ENCODE measurements at places on chromosomes 6 and 20.

DNA sequence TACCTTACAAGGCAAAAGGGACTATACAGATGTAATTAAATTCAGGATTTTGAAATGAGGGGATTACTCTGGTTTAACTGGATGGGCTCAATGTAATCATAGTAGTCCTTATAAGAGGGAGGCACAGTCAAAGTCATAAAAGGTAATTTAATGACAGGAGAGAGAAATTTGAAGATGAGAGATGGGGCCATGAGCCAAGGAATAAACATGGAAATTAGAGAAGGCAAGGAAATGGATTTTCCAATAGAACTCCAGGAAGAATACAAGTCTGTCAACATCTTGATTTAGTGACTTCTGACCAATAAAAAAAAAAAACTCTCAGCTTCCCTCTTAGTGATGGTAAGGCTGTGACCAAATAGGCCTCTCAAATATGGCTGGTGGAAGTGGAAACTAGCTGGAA, 101.9 kb upstream of the BEND3 start:
- no peak for DNase-seq

DNA sequence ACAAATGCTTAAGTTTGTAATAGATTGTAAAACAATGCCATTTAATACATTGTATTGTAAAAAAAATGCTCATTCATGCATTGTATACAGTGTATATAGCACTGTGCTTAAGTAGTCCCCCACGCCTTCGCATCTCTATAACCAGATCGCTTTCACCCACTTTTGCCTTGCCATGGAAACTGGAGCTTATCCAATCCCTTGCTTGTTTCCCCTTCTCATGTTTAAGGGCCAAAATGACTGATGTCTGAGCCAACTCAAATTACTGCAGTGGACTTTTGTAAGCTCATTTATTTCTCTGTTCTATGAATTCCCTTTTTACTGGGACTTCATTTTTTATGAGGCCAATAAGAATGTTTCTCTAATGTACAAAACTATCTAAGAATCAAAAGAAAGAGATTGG, 730.9 kb upstream of the GJE1 start:
- DNase-seq, result no peak

DNA sequence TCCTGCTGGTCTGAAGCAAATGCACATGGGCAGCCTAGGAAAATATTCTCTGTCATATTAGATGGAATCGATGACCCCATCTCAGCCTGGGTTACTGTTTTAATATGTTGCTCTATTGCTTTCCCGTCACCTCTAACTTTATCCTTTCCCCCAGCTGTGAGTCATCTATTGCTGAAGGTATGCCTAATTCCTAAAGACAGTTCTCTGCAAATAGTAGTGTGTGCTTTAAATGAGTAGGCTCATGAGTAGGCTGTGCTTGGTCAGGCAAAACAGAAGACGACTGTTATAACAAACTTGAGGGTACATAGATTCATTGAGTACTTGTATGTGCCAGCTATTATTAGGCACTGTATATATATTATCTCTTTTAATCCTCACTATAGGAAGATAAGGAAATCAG, 47.2 kb downstream of the CTNNBL1 start:
- no peak for DNase-seq

DNA sequence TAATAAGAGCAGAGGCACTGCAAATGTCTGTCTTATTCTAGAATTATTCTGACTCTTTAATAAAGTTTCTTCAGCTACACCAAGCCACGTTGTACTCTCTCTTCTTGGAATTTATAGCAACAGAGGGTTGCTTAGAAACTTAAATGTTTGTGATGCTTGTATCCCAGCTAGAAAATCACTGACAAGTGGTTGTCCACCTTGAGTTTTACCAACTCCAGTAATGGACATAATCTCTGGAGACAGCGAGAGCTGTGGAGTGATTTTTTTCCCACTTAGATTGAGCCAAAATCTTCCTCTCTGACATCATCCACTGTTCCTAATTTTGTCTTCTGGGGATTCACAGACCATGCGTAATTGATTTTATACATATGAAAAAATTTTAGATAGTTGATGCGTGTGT, 8.0 kb downstream of the ECT2L start:
- no peak for DNase-seq

DNA sequence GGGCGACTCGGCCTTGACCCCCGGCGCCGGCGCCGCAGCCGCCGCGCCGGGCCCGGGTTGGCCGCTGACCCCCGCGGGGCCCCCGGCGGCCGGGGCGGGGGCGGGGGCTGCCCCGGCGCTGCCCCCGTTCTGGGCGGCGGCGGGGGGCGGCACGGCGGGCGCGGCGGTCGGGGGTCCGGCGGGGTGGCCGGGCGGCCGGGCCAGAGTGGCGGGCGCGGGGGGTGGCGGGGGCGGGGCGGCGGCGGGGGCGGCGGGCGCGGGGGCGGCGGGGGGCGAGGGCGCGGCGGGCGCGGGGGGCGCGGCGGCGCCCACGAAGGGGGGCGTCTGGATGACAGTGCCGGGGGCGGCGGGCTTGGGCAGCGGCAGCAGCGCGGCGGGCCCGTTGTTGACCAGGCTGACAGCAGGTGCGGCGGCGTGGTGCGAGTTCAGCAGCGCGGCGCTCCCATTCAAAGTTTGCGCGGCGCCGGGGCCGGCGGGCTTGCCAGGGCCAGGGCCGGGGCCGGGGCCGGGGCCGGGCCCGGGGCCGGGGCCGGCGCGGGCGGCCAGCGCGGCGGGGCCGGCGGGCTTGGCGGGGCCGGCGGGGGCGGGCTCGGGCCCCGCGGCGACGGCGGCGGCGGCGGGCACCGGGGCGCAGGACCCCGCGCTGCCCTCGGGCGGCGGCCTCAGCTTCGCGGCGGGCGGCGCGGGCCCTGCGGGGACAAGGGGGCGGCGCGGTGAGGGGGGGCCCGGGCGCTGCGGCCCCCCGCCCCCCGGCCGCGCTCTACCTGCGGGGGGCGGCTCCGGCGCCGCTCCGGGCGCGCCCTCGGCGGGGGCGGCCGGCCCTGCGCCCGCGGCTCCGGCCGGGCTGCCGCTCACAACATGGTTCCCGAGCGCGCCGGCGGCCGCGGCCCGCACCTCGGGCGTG, 659 bp downstream of the TAF4 start:
- no peak for DNase-seq

- DNase-seq, result no peak
These were observed 41.7 kb upstream of the ZNF831 start for GRCh38 chr20:59121714-59122565.

DNA sequence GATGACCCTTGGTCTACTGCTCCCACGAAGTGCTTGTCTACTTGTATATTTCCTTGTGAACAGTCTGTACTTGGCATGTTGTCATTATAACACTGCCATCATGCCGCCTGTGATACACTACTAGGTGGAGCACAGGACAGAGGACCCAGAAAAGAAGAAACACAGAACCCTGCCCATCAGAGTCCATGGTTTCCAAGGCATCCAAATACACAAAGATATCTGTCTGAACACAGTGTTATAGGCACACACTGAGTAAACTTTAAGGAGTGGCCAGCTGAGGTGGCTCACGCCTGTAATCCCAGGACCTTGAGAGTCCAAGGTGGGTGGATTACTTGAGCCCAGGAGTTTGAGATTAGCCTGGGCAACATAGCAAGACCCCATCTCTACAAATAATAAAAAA, 110.5 kb upstream of the SLC2A12 start:
- DNase-seq, result no peak

- DNase-seq, result no peak
These were observed 6.0 kb downstream of the SRSF6 start for GRCh38 chr20:43463527-43464218.

DNA sequence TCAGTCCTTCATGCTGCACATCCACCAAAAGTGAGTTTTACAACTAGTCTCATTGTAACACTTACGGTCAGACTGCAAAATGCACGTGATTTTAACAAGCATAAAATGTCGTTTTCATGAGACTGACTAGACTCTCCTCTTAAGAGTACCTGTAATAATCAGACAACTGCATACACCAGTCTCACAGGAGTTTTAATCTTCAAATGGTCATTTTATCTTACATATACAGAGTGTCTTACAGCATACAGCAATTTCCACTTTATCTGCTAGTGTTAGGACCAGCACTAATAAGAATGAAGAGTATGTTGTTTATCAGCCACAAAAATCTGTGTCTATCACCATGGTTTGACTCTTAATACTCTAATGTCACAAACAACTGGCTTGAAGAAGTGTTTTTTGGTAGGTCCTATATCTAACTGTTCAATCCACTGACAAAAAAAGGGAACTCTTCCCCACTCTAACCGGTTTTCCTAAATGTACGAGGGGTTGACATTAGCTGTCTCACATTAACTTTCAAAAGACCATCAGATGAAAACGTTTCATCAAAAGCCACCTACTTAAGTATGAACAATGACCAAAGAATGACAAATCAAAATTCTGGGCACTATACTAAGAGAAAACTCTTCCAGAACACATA, 1.5 kb upstream of the ASF1A start:
- DNase-seq, result no peak

DNA sequence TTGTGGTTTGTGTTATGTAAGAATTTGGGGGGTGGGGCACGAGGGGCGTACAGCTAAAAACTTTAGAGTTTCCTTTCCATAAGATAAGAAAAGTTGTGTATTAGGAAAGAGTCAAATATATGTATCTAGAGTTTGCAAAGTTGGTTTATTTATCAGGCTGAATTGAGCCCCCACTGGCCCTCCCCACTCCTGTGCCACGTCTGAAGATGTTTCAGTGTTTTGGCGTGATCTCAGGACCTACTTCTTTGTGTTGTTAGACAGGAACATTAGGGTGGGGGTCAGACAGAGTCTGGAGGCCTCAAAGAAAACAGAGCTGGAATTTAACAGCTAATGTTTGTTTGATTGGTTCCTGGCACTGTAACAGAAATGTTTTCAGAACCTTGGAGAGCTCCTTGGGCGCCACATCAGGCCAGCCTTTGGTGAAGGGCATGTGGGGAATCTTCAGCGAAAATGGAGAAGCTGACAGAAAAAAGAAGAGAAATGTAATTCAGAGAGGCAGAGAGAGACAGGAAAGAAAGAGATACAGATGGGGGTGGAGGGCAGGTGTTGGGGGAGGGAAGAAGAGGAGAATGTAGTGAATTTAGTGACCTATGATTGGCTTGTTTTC, 674 bp downstream of the NRSN1 start:
- DNase-seq, result no peak

DNA sequence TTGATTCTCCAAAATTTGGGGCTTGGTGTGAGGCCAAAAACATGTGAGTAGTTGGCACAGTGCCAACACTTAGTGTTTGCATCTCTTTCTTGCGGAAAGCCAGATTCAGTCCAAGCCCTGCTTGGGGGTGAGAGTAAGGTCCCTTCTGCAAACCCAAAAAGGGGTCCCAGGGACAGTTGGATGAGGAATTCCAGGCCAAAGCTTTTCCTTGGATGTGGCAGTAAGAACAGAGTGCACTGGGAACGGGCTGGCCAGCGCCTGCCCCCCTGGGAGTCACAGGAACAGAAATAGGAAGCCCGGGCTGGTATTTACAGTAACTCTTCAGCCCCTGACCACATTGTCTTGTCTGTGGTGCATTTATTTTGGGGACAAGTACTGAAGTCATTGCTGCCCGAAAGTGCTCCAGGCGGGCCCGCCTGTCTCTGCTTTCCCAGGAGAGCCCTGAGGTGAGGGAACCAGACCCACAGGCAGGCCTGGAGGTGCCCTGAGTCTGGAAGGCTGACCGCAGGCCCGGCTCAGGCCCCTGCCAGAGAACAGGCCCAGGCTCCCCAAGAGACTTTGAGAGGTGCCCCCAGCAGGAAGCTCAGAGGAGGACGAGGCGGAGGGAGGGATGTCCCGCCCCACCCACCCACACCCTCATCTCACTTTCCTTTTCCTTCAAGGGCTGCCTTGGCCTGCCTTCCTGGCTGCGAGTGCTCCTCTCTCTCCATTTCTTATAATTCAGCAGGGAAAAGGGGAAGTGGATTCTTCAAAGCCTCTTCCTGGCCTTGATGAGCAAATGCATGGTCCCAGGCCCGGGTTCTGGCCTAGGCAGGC, 218.4 kb downstream of the MAFB start:
- no peak for DNase-seq

All from stimulated activated CD4-positive, alpha-beta T cell treated with anti-CD3 and anti-CD28 coated beads, Interleukin-12 subunit alpha, Interleukin-12 subunit beta, amount 100 ng/mL, for 24 hours (primary cell).